ENCODE measurements at places on chromosomes 11 and 22.

DNA sequence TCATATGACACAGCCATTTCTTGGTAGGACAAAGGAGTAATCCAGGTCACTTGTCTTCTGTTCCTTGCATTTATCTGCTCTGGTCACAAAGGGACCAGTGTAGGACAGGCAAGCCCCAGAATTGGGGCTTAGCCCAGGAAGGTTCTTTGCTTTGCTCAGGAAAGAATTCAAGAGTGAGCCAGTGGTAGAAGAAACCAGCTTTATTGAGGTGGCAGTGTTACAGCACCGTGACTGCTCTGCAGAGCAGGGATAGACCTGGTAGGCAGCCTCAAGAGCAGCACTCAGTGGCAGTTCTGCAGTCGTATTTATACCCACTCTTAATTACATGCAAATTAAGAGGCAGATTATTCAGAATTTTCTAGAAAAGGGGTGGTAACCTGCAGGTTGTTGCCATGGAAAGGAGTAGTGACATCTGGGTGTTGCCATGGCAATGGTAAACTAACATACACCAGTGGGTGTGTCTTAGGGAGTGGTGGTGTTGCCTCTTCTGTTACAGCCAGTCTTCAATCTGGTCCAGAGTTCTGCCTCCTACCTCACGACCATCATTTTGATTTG lies 84.9 kb upstream of the RAB1B start:
- peaks cover 8% of the 10 kb centered on the region for H3K4me1 ChIP-seq
- no peak overlapping the region for H3K27ac ChIP-seq
- no peak overlapping the region for H3K4me3 ChIP-seq
- no peaks in the 10 kb centered on the region for H3K27me3 ChIP-seq
- peak; percentile 24 for DNase-seq

- peaks cover 12% of the 10 kb centered on the region for H3K4me1 ChIP-seq
- H3K27ac ChIP-seq, result no peak overlapping the region
- DNase-seq, result no peak
- H3K27me3 ChIP-seq, result no peaks in the 10 kb centered on the region
- H3K36me3 ChIP-seq, result peaks cover 3% of the 10 kb centered on the region
- H3K4me3 ChIP-seq, result no peak overlapping the region
Measured at GRCh38 chr11:94840209-94840608, 72.1 kb downstream of the AMOTL1 start.

GRCh38 chr11:46590740-46591605 lies 2.9 kb downstream of the AMBRA1 start:
- no peak for DNase-seq
- no peak overlapping the region for H3K4me3 ChIP-seq
- no peaks in the 10 kb centered on the region for H3K27me3 ChIP-seq

GRCh38 chr11:68498321-68498720 lies 37.8 kb downstream of the PPP6R3 start:
- no peak overlapping the region for H3K27ac ChIP-seq
- no peak overlapping the region for H3K4me3 ChIP-seq
- no peaks in the 10 kb centered on the region for H3K4me1 ChIP-seq

DNA sequence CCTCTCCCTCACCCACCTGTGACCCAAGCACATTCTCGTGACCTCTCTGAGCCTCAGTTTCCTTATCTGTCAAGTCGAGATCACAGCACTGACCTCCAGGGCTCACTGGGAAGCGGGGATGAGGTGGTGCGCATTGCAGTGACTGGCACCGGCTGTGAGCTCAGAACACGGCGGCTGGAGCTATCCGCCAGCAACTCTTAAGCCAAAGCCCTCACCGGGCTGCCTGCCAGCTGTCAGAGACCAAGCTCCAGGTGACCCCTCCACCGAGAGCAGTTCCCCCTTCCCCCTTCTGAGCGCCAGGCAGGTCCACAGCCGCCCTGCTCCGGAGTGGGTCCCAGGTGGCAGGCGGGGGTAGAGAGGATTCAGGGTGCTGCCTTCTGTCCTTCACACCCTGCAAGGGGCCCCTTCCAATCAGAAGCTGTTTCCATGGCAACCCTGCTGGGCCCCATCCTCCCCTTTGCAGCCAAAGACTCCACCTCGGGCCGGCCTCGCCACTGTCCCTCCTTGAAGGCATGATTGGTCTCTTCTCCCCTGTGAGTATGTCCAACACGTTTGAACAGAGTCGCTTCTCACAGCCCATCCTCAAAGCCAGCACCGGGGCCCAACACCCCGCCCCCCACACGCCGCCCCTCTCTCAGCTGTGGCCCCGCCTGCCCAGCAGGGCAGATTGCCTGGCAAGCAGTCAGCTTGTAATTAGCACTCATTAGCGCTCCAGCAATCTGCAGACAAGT lies 98.7 kb downstream of the WNT7B start:
- H3K36me3 ChIP-seq, result no peaks in the 10 kb centered on the region
- no peaks in the 10 kb centered on the region for H3K27me3 ChIP-seq
- no peaks in the 10 kb centered on the region for H3K4me1 ChIP-seq
- no peak overlapping the region for H3K4me3 ChIP-seq
- no peak overlapping the region for H3K27ac ChIP-seq

- no peaks in the 10 kb centered on the region for H3K36me3 ChIP-seq
- H3K27me3 ChIP-seq, result no peaks in the 10 kb centered on the region
- H3K4me1 ChIP-seq, result no peaks in the 10 kb centered on the region
- peak; percentile 67 for DNase-seq
- no peak overlapping the region for H3K27ac ChIP-seq
- H3K4me3 ChIP-seq, result no peak overlapping the region
Measured at GRCh38 chr11:82927264-82927880, 25.8 kb downstream of the DDIAS start.

DNA sequence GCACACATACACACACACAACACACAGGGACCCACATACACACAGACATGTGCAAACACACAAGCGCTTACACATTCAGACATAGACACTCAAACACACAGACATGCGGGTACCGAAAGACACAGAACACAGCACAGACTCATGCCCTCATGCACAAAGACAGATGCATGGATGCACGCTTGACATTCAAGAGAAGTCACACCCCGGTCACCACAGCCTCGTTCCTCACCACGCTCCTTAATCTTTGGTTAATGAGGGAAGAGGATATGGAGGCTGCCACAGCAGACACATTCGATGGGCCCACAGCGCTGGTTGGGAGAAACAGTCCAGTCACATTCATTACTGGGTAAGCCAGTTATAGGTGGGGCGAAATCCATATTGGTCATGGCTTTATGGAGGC lies 51.9 kb upstream of the EIF3D start:
- H3K36me3 ChIP-seq, result no peaks in the 10 kb centered on the region
- no peak for DNase-seq
- H3K27ac ChIP-seq, result no peak overlapping the region
- H3K4me3 ChIP-seq, result no peak overlapping the region
- H3K27me3 ChIP-seq, result no peaks in the 10 kb centered on the region

GRCh38 chr22:44701824-44702478 lies at the start of gene PRR5:
PRR5 (plus strand) TSS chr22:44702204; CDS start chr22:44702475, 271 bp downstream.
- H3K27ac ChIP-seq, result peak within 1 kb of the TSS; percentile 79
- peaks cover 6% of the 10 kb centered on the region for H3K36me3 ChIP-seq
- DNase-seq, result peak; percentile 86
- H3K27me3 ChIP-seq, result no peaks in the 10 kb centered on the region
- H3K4me1 ChIP-seq, result peaks cover 58% of the 10 kb centered on the region

DNA sequence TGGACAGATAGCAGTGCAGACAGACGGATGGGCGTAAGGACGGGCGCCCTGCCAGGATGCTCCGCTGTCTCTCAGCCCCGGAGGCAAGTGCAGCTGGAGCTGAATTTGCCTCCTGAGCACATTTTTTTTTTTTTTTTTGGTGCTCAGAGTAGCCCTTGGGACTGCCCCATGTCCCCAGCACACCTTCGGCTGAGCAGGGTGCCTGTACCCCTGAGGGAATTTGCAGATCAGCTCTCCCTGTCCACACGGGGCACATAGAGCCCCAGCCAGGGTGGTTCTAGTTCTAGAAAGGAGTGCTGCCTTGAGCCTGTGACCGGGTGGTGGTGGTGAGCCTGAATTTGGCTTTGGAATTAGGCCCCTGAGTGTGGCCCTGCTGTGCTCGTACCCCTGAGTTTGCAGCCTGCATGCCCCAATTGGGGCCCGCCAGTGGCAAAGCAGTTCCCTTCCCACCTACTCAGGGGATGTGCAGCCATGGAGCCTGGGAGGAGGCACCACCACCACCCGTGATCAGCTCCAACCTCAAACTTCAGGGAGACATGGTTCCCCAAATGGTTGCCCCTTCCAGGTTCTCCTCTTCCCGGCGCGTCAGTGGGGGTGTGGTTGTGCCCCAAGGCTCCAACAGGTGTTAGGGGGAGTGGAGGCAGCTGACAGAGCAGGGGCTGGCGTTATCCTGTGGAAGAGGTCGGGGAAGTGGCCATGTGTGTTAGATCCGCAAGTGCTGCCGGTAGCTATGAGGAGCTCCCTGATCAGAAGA lies 1232.7 kb downstream of the BRD1 start:
- DNase-seq, result no peak
- H3K4me3 ChIP-seq, result no peak overlapping the region
- no peaks in the 10 kb centered on the region for H3K27me3 ChIP-seq
- H3K27ac ChIP-seq, result no peak overlapping the region

DNA sequence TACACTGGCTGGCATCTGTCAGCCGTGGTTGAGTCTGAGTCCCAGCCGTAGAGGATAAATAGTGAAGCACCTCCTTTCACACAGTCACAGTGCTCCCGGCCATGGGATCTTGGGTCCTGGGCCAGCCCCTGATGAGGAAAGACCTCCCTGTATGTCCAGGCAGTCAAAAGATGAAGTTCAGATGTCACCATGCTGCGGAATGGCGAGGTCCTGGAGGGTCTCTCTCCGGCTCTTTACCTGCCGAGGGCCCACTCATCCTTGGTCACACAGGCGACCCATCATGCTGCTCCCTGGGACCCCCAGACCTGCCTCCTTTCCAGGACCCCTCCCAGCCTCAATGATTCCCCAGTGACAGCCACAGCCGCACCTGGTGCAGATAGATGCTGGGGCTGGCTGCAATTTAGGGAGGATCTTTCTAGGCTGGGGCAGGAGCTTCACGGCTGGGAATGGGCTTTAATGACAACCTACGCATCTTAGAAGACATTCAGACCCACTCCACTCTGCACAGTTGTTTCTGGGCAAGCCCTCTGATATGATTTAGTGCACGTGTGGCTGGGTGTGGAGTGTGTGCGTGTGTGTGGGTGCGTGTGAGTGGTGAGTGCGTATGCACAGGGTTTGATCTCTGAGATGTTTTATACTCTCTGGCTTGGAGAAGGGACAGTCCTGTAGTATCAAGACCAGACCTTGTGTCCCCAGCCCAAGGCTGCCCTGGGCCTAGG lies 79.7 kb downstream of the FBLN1 start:
- H3K27ac ChIP-seq, result no peak overlapping the region
- peaks cover 17% of the 10 kb centered on the region for H3K4me1 ChIP-seq
- no peak for DNase-seq
- no peaks in the 10 kb centered on the region for H3K36me3 ChIP-seq
- H3K4me3 ChIP-seq, result no peak overlapping the region

- no peaks in the 10 kb centered on the region for H3K27me3 ChIP-seq
- H3K36me3 ChIP-seq, result no peaks in the 10 kb centered on the region
- H3K4me1 ChIP-seq, result 0 out of 2 replicates have a peak, but pooled peaks cover 3% of the 10 kb centered on the region
- no peak overlapping the region for H3K4me3 ChIP-seq
Measured at GRCh38 chr11:72271980-72272379, 28.0 kb upstream of the PHOX2A start.

- DNase-seq, result peak; percentile 97
- peaks cover 28% of the 10 kb centered on the region for H3K4me1 ChIP-seq
- H3K27ac ChIP-seq, result peak within 1 kb of the TSS; percentile 82
- no peaks in the 10 kb centered on the region for H3K27me3 ChIP-seq
- H3K36me3 ChIP-seq, result peaks cover 2% of the 10 kb centered on the region
- peak within 1 kb of the TSS; percentile 95 for H3K4me3 ChIP-seq
Measured at GRCh38 chr11:394034-394857, at the start of gene PKP3. PKP3 (plus strand) TSS chr11:394209; CDS start chr11:394293, 84 bp downstream.

GRCh38 chr11:79694368-79694767 lies 253.5 kb upstream of the TENM4 start:
- peaks cover 1% of the 10 kb centered on the region for H3K27me3 ChIP-seq
- H3K36me3 ChIP-seq, result no peaks in the 10 kb centered on the region
- no peak for DNase-seq
- H3K4me1 ChIP-seq, result no peaks in the 10 kb centered on the region

GRCh38 chr11:1521382-1522080 lies 35.0 kb upstream of the MOB2 start:
- no peak overlapping the region for H3K27ac ChIP-seq
- peaks cover 9% of the 10 kb centered on the region for H3K4me1 ChIP-seq
- H3K27me3 ChIP-seq, result no peaks in the 10 kb centered on the region

DNA sequence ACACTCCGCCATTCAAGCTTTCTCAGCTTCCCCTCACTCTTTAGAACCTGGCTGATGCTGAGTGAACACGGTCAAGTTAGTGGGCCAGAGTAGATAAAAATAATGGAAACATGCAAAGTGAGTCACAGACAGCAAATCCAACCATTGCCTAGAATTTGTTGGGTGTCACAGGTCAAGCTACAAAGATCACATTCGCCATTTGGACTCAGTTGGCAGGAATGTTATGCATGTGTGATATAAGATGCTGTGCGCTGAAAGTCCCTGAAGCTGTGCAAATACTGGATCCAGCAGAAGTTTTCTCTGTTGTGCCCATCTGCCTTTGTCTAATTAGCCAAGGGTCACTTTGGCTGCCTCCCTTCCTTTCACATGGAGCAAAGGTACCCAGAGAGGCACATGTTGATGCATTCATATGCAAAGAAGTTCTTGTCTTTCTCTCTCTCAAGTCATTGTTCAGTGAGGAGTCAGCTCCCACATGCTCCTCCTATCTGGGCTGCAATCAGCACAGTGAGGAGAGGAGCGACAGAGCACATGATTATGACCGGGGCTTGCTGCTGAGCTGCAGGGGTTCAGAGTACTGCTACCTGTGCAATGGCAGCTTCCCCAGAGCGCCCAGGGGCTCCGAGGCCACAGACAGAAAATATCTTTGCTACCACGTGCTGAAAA lies 39.7 kb downstream of the FLI1 start:
- DNase-seq, result peak; percentile 24
- H3K27ac ChIP-seq, result no peak overlapping the region
- H3K27me3 ChIP-seq, result no peaks in the 10 kb centered on the region
- no peaks in the 10 kb centered on the region for H3K36me3 ChIP-seq

GRCh38 chr11:120941000-120941399 lies 82.9 kb upstream of the TBCEL start:
- no peak overlapping the region for H3K4me3 ChIP-seq
- H3K27ac ChIP-seq, result no peak overlapping the region
- no peak for DNase-seq
- H3K27me3 ChIP-seq, result no peaks in the 10 kb centered on the region
- no peaks in the 10 kb centered on the region for H3K4me1 ChIP-seq
- no peaks in the 10 kb centered on the region for H3K36me3 ChIP-seq

DNA sequence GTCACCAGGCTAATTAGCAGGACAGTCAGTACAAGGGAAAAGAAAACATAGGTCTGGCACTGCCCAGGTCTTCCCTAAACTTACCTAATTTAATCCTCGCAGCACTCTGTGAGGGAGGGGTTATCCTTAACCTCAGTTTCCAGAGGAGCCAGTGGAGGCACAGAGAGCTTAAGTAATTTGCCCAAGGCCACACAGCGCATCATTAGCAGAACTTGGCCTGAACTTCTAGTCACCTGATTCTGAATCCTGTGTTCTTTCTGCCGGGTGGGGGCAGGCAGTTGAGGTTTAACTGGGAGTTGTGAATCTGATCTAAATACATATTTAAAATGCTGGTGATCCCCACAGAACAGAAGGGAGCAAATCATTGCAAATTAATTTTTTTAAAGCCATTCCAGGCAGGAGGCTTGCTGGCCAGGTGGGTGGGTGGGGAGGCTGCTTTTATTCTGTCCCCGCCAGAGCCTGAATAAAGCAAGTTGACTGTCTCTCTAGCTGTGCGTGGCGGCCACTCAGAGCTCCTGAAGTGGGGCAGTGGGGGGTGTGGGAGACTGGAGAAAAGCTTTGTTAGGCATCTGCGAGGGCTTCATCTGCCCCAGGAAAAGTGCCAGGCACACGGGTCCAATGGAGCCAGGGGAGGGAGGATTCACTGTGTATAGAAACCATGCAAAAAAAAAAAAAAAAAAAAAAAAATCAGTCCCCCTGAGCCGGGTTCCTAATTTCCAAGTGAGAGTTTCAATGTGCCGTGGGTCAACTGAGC lies 66.1 kb downstream of the NFAM1 start:
- no peaks in the 10 kb centered on the region for H3K36me3 ChIP-seq
- H3K27me3 ChIP-seq, result no peaks in the 10 kb centered on the region
- no peak overlapping the region for H3K27ac ChIP-seq

Measured in Caco-2 (cell line).